Psoas muscle (tissue), 8 donors: ENCODE measurements at places on chromosomes 5 and 9. TPM values are rescaled to one million over a fixed set of nuclear protein-coding genes. Genes with fewer than 3 reads are reported as not detected.

Gene MYO10
- 10.1 TPM for total RNA-seq

Gene ANKRD31
- total RNA-seq: 0.04 TPM

Gene PPP2R2B
- 0.19 TPM for total RNA-seq

DNA sequence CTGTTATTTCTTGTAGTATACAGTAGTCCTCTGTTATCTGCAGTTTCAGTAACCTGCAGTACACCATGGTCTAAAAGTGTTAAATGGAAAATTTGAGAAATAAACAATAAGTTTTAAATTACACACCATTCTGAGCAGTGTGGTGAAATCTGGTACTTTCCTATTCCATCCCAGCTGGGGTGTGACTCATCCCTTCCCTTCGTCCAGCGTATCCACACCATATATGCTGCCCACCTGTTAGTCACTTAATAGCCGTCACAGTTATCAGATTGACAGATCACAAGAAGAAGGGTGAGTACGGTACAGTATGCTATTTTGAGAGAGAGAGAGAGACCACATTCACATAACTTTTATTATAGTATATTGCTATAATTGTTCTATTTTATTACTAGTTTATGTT, 28.9 kb downstream of the FAM151B start:
- DNase-seq: no peak
